Psoas muscle (tissue), 8 donors: ENCODE measurements at places on chromosomes 2 and 18. TPM values are rescaled to one million over a fixed set of nuclear protein-coding genes. Genes with fewer than 3 reads are reported as not detected.
A peak's percentile ranks its signal among the peaks of the same experiment; 100 is the strongest.

MAP4K3 gene
- 47.7 TPM for total RNA-seq

SLC9A4 gene
- 0.08 TPM for total RNA-seq

PHOSPHO2 gene
- total RNA-seq = 0.86 TPM

NGEF gene
- total RNA-seq = 0.22 TPM

WNT6 gene
- total RNA-seq = 0.48 TPM

KIF1A gene
- 0.18 TPM for total RNA-seq

MARCO gene
- total RNA-seq = 1.7 TPM

HDHD2 gene
- total RNA-seq = 19.9 TPM

GRCh38 chr2:71789556-71790204, 336.3 kb downstream of the DYSF start:
- H3K4me3 ChIP-seq = no peak overlapping the region
- no peak overlapping the region for H3K27ac ChIP-seq
- no peaks in the 10 kb centered on the region for H3K36me3 ChIP-seq
- H3K27me3 ChIP-seq = no peaks in the 10 kb centered on the region

DNA sequence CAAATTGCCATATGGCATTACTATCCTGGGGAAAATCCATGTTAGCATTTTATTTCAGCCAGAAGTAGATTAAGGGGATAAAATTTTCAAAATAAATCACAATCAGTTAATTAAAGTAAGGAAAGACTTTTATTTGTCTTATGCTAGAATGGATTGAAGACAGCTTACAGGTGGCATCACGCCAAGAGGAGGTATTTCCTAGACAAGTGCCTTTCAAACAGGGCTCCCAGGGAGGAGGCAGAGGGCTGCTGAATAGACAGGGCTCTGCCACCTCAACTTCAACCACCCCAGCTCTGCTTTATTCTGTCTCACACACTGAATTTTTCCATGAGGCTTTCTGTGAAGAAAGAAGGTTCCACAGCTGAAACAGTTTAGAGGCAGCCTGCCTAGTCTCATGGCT, 12.2 kb downstream of the CCDC68 start:
- no peaks in the 10 kb centered on the region for H3K4me1 ChIP-seq
- no peak for DNase-seq
- H3K36me3 ChIP-seq = no peaks in the 10 kb centered on the region
- no peak overlapping the region for H3K27ac ChIP-seq
- H3K27me3 ChIP-seq = no peaks in the 10 kb centered on the region

DNA sequence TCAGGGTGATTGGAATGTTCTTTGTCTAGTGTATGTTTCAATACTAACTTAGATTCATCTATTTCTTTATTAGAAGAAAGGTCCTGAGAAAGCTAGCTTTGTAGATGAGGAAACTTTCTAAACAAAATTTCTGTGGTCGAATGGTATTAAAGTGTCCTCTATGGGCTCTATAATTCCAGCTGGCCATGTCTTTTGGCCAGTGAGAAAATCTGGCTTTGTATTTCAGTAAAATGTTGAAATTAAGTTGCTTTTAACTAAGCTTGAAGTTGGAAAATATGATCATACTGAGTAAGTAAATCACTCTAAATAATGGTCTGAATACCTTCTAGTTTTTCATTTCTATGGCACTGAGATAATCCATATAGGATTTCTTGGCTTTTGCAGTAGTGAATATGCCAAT, 148.8 kb downstream of the RDH14 start:
- H3K36me3 ChIP-seq = no peaks in the 10 kb centered on the region
- no peak overlapping the region for H3K4me3 ChIP-seq
- no peaks in the 10 kb centered on the region for H3K27me3 ChIP-seq

DNA sequence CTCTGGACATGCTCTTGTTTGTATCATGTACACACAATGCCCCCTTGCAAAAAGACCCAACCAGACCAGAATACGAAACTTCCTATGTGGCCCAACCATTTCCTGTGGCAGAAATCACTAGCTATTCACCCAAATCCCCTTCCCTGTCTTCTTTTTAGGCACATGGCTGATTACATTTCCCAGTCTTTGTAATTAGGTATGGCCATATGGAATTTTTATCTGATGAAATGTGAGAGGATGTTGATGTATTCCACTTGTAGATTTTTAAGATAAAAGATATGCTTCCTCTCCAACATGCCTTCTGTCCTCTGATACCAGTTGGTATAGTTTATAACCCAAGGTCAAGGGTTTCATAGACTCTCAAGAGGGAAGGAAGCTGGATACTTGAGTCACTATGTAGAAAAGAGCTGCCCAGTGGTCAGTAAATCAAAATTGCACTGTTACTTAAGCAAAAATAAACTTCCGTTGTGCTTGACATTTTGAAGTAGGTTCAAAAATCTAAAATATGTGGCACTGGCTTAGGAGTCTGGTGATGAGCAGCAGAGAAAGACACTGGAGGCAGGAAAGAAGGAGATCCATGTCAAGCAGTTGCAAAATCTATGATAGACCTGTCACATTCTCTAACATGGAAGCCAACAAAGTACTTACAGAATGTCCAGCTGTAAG, 297.4 kb downstream of the SMAD2 start:
- no peaks in the 10 kb centered on the region for H3K4me1 ChIP-seq
- H3K4me3 ChIP-seq = no peak overlapping the region
- peaks cover 12% of the 10 kb centered on the region for H3K27me3 ChIP-seq
- no peaks in the 10 kb centered on the region for H3K36me3 ChIP-seq
- no peak overlapping the region for H3K27ac ChIP-seq

- no peaks in the 10 kb centered on the region for H3K36me3 ChIP-seq
- H3K4me1 ChIP-seq = no peaks in the 10 kb centered on the region
- no peak overlapping the region for H3K27ac ChIP-seq
- no peak overlapping the region for H3K4me3 ChIP-seq
- H3K27me3 ChIP-seq = no peaks in the 10 kb centered on the region
These were observed 25.3 kb upstream of the ASPRV1 start for GRCh38 chr2:69986691-69987090.

GRCh38 chr2:63003351-63003750, 47.3 kb upstream of the OTX1 start:
- no peaks in the 10 kb centered on the region for H3K36me3 ChIP-seq
- H3K4me3 ChIP-seq = no peak overlapping the region
- H3K27me3 ChIP-seq = no peaks in the 10 kb centered on the region
- no peak overlapping the region for H3K27ac ChIP-seq

GRCh38 chr2:230127195-230127594, 58.5 kb upstream of the SLC16A14 start:
- DNase-seq = no peak
- H3K27ac ChIP-seq = no peak overlapping the region
- no peak overlapping the region for H3K4me3 ChIP-seq

- H3K27ac ChIP-seq = no peak overlapping the region
- no peaks in the 10 kb centered on the region for H3K27me3 ChIP-seq
- no peak overlapping the region for H3K4me3 ChIP-seq
- DNase-seq = no peak
- no peaks in the 10 kb centered on the region for H3K36me3 ChIP-seq
These were observed 46.8 kb downstream of the ATOH8 start for GRCh38 chr2:85800586-85800985.

DNA sequence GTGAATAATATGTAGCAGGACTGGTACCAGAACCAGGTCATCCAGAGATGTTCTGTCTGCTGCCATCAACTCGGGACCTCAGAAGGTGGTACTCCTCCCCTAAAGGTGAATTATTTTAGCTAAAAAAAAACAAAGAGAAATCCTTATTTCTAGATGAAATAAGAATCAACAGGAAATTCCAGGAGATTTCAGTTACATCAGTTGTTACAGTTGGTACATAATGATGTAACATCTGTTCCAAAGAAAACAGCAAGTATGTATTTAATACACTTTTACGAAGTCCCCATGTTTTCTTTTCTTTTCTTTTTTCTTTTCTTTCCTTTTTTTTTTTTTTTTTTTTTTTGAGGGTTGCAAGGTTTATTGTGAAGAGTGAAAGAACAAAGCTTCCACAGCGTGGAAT, 33.6 kb upstream of the CD28 start:
- no peaks in the 10 kb centered on the region for H3K4me1 ChIP-seq
- H3K27ac ChIP-seq = no peak overlapping the region
- DNase-seq = no peak
- H3K27me3 ChIP-seq = no peaks in the 10 kb centered on the region

- H3K36me3 ChIP-seq = no peaks in the 10 kb centered on the region
- no peak overlapping the region for H3K27ac ChIP-seq
- H3K4me3 ChIP-seq = no peak overlapping the region
- H3K4me1 ChIP-seq = peaks cover 4% of the 10 kb centered on the region
- no peak for DNase-seq
These were observed 194.8 kb downstream of the TPGS2 start for GRCh38 chr18:36633961-36634412.

- no peaks in the 10 kb centered on the region for H3K27me3 ChIP-seq
- no peak overlapping the region for H3K4me3 ChIP-seq
- no peaks in the 10 kb centered on the region for H3K36me3 ChIP-seq
- DNase-seq = peak; percentile 9
These were observed 93.5 kb upstream of the ITGB6 start for GRCh38 chr2:160293391-160294091.

DNA sequence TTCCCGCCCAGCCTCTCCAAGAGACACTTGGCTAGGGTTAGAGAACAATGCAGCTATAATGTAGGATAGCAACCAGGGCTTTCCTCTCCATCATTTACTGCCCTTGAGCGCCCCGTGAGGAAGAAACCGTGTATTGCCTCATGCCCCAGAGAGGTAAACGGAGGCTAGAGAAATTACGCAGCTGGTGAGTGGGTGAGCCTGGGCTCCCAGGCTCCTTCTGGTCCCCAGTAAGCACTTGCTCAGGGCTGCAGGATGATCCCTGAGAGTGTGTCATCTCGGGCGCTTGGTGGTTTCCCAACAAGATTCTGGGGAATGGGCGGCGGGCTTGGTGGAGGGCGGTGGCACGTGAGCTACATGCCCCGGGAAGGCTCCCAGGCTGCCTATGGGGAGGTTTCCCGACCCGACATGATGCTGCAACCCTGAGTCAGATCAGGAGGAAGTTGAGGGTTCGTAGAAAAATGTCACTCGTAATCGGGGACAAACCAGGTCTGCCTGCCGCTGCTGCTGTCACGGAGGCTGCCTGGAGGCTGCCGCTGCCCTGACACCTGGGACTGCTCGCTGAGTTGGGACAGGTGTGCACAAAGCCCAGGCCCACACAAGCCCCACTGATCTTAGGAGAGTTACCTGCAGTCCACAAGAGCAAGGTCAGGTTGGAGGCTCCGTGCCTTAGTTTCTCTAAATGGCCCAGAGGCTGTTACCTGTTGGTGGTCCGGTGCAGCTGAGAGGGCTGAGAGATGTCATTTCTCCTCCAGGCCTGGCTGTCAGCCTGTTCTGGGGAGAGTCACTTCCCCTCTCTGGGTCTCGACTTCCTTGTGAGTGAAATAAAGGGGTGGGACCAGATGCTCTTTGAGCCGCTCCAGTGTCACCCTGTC, at the start of gene GPR55:
Gene GPR55, minus strand, starts transcription at position 773 of the 872 bp plus-strand sequence. CDS start 14,280 bp downstream, outside the sequence.
- H3K36me3 ChIP-seq = no peaks in the 10 kb centered on the region
- no peaks in the 10 kb centered on the region for H3K4me1 ChIP-seq
- no peak within 1 kb of the TSS for H3K27ac ChIP-seq

GRCh38 chr2:8496617-8497016, 185.2 kb upstream of the ID2 start:
- no peaks in the 10 kb centered on the region for H3K36me3 ChIP-seq
- DNase-seq = no peak
- H3K4me1 ChIP-seq = no peaks in the 10 kb centered on the region

- no peak overlapping the region for H3K27ac ChIP-seq
- H3K4me1 ChIP-seq = no peaks in the 10 kb centered on the region
- DNase-seq = no peak
- no peaks in the 10 kb centered on the region for H3K27me3 ChIP-seq
- no peaks in the 10 kb centered on the region for H3K36me3 ChIP-seq
- no peak overlapping the region for H3K4me3 ChIP-seq
These were observed 144.4 kb upstream of the TWIST2 start for GRCh38 chr2:238703436-238703835.

GRCh38 chr2:55364189-55365055, 55.2 kb downstream of the CCDC88A start:
- H3K27ac ChIP-seq = no peak overlapping the region
- H3K4me3 ChIP-seq = no peak overlapping the region
- H3K36me3 ChIP-seq = no peaks in the 10 kb centered on the region

GRCh38 chr2:25418944-25419677, 77.4 kb upstream of the DNMT3A start:
- H3K4me3 ChIP-seq = no peak overlapping the region
- H3K27me3 ChIP-seq = no peaks in the 10 kb centered on the region
- no peaks in the 10 kb centered on the region for H3K36me3 ChIP-seq
- no peak for DNase-seq
- H3K27ac ChIP-seq = no peak overlapping the region

DNA sequence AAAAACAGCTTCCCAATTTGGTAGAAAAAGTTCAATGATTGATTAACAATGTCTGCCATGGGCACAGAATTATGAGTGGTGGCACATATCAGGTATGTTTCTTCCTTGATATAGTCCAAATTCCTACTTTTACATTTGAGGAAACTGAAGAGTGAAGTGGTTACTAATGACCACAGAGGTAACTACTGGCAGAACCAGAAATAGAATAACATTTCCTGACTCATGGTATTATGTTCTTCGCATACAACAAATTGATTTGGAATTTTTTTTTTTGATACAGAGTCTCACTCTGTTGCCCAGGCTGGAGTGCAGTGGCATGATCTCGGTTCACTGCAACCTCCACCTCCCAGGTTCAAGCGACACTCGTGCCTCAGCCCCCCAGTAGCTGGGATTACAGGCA, 6.0 kb upstream of the NFE2L2 start:
- DNase-seq = no peak
- no peaks in the 10 kb centered on the region for H3K36me3 ChIP-seq
- H3K27me3 ChIP-seq = no peaks in the 10 kb centered on the region
- peaks cover 27% of the 10 kb centered on the region for H3K4me1 ChIP-seq
- H3K4me3 ChIP-seq = no peak overlapping the region

GRCh38 chr2:82275599-82275998, 1971.0 kb upstream of the LRRTM1 start:
- no peaks in the 10 kb centered on the region for H3K27me3 ChIP-seq
- H3K36me3 ChIP-seq = no peaks in the 10 kb centered on the region
- no peak overlapping the region for H3K4me3 ChIP-seq
- no peaks in the 10 kb centered on the region for H3K4me1 ChIP-seq
- H3K27ac ChIP-seq = no peak overlapping the region
- DNase-seq = no peak

GRCh38 chr18:3454365-3455089, 4.6 kb downstream of the TGIF1 start:
- H3K36me3 ChIP-seq = peaks cover 40% of the 10 kb centered on the region
- H3K4me3 ChIP-seq = peak overlapping the region; percentile 97
- H3K27me3 ChIP-seq = no peaks in the 10 kb centered on the region
- peak overlapping the region; percentile 100 for H3K27ac ChIP-seq

GRCh38 chr2:197847651-197848401, 43.4 kb downstream of the PLCL1 start:
- no peaks in the 10 kb centered on the region for H3K36me3 ChIP-seq
- H3K4me1 ChIP-seq = peaks cover 44% of the 10 kb centered on the region
- no peak overlapping the region for H3K27ac ChIP-seq
- no peak overlapping the region for H3K4me3 ChIP-seq

- DNase-seq = no peak
- no peaks in the 10 kb centered on the region for H3K27me3 ChIP-seq
- no peaks in the 10 kb centered on the region for H3K4me1 ChIP-seq
- H3K4me3 ChIP-seq = no peak overlapping the region
- H3K36me3 ChIP-seq = no peaks in the 10 kb centered on the region
These were observed 276.2 kb downstream of the MYCN start for GRCh38 chr2:16216558-16216945.

- H3K4me3 ChIP-seq = no peak overlapping the region
- no peak for DNase-seq
- H3K36me3 ChIP-seq = peaks cover 18% of the 10 kb centered on the region
- no peak overlapping the region for H3K27ac ChIP-seq
These were observed 46.5 kb downstream of the UNC50 start for GRCh38 chr2:98654699-98655495.

- DNase-seq = no peak
- no peak overlapping the region for H3K4me3 ChIP-seq
- no peaks in the 10 kb centered on the region for H3K27me3 ChIP-seq
- no peak overlapping the region for H3K27ac ChIP-seq
These were observed 52.2 kb upstream of the PTPRM start for GRCh38 chr18:7514796-7515440.
